ENCODE measurements at places on chromosomes 5 and 9.

DNA sequence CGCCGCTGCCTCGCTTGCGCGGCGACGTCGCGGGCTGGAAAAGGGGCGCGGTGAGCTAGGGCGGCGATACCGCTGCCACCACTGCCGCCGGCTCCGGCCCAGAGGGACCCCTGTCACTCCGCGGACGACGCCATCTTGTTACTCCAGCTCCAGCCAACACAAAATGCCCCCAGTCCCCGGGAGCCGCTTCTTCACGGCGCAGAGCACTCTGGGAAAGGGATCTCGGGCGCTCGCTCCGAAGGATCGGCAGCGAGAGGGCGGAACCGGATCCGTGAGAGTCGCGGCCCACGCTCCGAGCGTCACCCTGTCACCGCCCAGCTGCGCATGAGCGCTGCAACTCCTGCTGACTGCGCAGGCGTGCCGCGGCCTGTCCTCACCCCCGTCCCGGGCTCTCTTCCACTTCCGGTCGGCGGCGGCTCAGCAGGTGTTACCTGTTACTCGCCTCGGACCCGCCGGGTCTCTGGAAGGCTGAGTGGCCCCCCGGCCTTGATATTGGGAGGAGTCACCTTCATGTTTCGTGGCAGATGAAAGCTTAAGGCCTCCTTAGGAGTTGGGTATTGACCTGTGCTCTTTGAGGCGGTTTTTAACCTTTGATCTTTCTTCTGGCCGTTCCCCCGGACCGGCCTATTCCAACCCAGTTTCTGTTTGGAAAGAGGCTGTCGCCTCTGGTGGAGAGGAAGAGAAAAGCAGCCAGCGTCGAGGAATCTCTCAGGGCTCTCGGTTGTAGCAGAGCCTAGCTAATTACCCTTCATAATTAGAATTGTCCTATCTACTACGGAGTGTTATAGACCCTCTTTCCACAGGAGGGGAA is at the start of gene CSNK1A1:
Gene CSNK1A1, minus strand, starts transcription at position 213 of the 811 bp plus-strand sequence. CDS start 475 bp downstream, outside the sequence.
- DNase-seq, result peak; percentile 97

DNA sequence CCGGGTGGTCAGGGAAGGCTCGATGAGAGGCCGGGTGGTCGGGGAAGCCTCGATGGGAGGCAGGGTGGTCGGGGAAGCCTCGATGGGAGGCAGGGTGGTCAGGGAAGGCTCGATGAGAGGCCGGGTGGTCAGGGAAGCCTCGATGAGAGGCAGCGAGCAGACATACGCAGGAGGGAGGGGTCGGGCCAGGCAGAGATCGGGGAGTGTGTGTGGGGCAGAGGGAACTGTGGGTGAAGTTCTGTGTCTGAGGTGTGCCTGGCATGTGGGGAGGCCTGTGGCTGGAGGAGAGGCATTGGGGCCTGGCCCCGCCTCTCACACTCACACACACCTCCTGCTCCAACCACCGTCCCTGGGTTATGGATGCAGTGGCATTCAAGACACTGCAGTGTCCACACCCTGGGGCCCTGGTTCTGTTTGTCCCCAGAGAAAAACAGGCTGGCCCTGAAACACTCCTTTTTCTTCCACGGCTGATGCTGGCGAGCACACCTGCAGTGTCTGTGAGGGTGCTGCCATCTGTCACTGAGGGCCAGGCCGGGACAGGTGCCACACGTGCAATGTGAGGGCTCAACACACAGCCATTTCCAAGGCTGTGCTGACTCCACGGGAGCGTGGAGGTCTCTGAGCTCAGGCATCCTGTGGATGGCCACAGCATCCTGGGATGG is 6.5 kb upstream of the PLEKHG4B start:
- DNase-seq, result no peak

GRCh38 chr5:150073086-150073625 is 13.2 kb downstream of the CSF1R start:
- DNase-seq, result no peak

GRCh38 chr9:10605388-10605787 is 7.4 kb downstream of the PTPRD start:
- no peak for DNase-seq

DNA sequence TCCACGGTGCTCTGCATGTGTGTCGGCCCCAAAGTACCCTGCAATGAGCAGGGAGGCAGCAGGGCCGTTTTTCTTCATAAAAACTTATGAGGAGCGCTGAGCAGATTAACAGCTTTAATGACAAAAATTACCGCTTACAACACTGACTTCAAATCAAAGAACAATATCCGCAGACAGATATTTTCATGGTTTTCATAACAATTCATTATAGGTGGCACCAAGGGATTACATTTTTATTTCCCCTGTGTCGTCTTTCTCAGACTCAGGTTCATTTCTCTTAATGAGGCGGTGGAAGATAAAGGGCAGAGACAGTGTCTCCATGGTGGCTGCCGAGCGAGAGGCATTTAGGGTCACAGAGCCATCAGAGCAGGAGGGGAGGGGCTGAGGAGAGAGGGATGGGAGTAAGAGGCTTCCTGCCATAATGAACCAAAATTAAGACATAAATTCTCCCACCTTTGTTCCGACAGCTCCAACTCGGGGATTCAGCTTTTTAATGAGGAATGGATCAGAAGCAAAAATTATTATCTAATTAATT is 240.7 kb upstream of the CLINT1 start:
- DNase-seq, result no peak

DNA sequence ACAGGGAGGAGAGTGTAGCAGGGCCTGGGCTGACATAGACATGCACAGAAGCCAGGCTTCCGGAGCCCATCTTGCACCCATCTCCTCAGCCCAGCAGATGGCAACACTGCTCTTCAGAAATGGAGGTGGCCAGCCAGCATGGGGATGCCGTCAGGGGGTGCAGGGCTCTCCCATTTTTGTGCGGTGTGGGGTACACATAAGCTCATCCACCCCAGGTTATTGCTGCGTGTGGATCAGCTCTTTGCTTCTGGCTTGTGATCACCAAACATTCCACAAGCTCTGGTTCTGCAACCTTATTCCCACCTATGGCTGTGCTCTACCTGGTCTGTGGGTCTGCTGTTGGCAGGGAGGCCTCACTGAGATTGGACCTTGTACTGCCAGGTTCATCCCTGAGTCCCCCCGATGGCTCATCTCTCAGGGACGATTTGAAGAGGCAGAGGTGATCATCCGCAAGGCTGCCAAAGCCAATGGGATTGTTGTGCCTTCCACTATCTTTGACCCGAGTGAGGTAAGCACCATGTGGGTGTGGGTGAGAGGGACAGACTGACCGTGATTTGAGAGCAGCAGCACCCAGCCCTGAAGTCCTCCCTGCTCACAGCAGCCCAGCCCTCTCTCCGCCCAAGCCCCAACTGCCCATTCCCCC is 17.3 kb downstream of the SLC22A5 start:
- DNase-seq, result peak; percentile 29

DNA sequence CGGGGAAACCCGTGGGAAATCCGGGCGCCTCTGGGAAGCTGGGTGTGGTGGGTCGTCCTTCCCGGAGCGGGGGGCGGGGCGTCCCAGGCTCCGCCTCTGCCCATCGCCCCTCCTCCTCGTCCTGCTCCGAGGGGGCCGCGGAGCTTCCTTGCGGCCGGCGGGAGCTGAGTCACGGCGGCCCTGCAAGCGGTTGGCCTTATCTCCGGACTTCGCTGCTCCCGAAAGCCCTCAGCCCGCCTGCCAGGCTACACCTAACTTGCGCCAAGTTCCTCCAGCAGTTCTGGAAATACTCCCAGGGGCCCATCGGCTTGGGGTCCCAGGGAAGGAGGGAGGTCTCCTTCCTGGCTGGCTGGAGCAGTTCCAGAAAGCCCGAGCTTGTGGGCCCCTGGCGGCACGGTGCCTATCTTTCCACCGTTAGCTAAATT is 54.1 kb upstream of the CDKN2AIPNL start:
- peak; percentile 13 for DNase-seq

DNA sequence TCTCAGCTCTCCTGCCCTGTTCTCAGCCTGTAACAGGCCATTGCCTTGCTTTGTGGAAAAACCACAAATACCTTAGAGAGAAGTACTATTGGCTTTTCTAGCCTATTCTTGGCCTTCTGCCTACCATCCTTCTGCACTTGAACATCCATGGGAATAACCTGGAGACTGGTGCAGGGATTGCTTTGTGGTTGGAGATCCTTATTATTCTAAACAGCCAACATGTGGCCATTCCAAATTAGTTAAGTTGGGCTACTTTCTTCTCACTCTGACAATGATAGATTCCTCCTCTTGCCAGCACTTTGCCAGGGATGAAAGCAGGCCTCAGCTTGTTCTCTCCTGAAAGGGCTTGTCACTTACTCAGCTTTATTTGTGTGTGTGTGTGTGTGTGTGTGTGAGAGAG is 240.4 kb downstream of the GLIS3 start:
- no peak for DNase-seq

Data from stimulated activated CD8-positive, alpha-beta memory T cell treated with anti-CD3 and anti-CD28 coated beads, Interleukin-4, amount 100 ng/mL, for 4 hours (primary cell).